NCI-H2029 (cell line): ENCODE measurements at places on chromosomes 7 and 10.

GRCh38 chr7:90720984-90721760 lies 125.1 kb downstream of the CDK14 start:
- peak; percentile 29 for DNase-seq

DNA sequence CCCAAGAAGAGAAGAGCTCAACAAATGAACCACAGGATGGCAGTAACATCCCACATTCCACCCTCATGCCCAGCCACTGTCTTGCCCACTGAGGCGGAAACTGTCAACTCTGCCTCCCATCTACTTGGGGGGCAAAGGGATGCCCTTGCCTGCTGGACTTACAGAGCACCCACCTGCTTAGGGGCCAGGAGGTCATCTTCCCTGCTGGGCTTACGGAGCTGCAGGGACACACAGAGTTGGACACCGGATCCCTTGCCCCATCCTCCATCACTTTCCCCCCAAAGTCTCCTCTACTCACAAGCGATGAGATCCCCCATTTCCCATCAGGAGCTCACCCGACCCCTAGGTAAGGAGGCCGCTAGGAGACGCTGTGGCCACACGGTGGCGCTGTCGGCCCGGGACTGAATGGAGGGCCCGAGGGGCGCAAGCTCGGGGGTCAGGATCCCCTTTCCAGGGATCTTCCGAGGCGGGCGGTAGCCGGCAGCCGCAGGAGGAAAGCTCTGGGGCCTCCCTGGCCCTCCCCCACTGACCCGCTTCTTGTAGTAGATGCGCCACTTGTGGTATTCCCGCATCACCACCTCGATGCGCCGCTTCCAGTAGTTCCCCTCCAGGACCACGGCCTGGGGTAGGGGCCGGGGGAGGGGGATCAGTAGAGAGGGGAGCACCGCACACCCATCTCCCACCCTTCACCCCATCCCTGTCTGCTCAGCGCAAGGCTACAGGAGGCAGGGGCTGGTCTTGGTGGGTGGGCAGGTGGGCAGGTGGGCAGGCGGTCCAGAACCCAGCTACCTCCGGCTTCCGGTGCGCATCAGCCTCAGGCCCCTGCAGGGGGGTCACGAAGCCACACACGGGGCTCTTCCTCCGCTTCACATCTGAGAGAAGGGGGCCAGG lies 17.3 kb downstream of the MLXIPL start:
- no peak for DNase-seq

GRCh38 chr10:102269017-102269416 lies 23.7 kb downstream of the GBF1 start:
- no peak for DNase-seq

GRCh38 chr7:94354953-94355352 lies 39.7 kb upstream of the COL1A2 start:
- no peak for DNase-seq

DNA sequence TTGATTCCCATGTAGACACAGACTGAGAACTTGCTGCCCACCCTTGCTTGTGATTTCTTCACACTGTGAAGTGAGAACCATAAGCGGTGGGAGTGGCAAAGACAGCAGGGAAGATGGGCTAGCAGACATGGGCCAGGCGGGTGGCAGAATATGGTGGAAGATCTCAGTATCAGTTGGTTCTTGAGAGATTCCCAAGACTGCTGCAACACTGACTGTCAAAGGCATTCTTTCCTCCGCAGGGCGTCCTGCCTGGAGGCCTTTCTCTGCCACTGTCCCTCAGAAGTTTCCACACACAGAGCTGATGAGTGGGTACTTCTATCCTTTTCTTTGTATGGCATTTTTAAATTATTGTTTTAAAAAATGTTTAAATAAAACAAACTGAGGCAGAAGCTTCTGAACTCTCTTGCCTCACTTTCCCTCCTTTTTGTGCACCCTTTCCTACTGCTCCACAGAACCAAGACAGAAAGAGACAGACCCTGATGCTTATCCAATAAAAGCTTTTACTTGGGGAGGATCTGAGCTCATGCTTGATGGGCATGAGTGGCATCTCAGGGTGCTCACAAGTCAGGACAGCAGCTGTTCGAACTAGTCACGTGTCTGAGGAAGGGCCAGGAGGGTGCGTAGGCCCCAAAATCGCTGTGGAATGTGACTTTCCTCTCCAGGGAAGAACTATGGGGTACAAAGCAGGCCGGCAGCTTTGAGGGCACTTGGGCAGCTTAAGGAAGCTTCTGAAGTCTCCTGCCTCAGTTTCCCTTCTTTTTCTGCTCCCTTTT lies 104.7 kb upstream of the PCGF5 start:
- DNase-seq: no peak

DNA sequence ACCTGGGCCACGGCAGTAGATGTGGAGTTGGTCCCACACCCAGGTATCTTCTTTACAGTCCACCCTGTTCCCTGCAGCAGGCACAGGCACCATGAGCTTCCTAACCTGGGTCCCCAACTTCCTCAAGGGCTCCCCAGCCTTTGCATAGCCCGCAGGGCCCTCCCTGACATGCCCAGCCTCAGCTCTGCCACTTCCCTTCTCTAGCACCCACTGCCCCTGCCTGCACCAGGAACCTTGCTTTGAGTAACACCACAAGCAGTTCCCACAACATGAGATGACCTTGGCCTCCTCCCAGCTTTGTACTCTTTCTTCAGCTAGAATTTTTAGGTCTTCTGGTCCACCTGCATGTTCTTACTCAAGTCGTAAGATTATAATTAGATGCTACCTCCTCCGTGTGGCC lies 92.2 kb upstream of the ZPBP start:
- DNase-seq: no peak

DNA sequence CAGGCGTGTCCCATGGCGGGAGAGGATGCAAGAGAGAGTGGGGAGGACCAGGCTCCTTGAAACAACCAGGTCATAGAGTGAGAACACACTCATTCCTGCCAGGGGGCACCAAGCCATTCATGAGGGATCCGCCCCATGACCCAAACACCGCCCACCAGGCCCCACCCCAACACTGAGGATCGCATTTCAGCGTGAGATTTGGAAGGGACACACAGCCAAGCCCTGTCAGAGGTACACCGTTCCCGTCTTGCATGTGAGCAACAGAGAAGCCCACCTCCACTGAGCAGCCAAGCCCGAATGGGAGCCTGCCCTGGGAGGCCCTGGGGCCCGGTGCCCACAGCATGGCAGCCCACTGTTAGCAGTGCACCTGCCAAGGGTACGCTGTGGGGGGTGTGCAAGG lies 7.9 kb upstream of the ARPC1B start:
- no peak for DNase-seq

DNA sequence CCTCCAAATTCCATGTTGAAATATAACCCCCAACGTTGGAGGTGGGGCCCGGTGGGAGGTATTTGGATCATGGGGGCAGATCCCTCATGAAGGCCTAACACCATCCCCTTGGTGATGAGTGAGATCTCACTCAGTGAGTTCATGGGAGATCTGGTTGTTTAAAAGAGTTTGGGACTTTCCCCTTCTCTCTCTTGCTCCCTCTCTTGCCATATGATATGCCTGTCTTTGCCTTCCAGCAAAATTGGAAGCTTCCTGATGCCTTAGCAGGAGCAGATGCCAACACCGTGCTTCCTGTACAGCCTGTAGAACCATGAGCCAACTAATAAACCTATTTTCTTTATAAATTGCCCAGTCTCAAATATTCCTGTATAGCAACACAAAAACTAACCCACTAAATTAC lies 55.7 kb upstream of the CDK1 start:
- DNase-seq: no peak

GRCh38 chr7:47510192-47510591 lies 71.7 kb downstream of the TNS3 start:
- no peak for DNase-seq

DNA sequence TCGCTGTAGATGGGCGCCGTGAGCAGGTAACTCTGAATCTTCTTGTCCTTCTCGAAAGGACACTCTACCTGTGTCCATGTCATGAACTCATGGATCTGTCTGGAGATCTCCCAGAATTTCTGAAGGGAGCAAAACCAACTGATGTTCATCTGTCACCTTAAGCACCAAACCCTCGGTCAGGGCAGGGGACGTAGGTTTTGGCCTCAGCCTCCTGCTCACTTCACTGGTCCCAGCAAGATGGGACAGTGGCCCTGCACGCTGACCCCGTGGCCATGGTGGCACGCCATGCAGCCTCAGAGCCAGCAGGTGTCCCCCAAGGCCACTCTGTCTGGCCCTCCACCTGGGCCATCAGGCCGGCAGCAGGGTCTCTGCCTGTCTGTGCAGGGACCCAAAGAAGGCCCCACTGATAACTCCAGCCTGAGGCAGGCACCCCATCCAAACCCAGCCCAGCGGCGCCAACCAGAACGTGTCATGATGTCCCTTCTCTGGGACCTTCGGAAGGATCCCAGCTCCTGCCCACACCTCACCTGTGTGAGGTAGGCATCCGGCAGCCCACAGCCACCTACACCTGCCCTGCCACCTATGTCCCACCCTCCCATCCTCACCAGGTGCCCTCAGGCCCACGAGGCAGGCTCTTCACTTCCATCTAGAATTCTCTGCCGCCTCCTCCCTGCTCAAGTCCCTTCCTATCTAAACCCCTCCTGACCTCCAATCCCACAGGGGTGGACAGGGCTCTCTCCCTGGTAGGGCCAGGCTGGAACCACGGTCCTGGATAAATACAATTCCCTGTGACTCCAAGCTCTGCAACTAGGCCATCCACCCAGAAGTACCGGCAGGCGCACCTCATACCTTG lies 59.0 kb downstream of the CSGALNACT2 start:
- no peak for DNase-seq

- DNase-seq: no peak
Measured at GRCh38 chr10:92757066-92757710, 67.4 kb downstream of the HHEX start.

- no peak for DNase-seq
Measured at GRCh38 chr10:11936389-11937152, 106.0 kb downstream of the UPF2 start.

DNA sequence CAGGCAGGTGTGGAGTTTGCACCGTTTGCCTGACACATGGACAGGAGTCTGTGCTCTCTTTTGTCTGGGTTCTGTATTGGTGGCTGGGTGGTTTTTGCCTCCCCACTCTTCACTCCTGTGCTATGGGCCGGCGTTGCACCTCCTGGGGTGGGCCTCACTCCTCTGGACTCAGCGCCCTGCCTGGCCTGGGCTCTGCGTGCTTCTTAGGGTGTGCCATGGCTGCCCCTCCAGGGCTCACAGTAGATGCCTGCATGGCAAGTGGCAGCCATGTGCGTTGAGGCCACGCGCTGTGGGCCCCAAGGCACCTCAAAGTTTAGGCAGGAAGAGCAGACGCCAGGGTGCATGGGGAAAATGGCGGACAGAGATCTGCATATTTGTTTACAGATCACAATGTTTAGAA lies 319.8 kb downstream of the ADARB2 start:
- no peak for DNase-seq

- DNase-seq: no peak
Measured at GRCh38 chr10:2445370-2445769, 622.0 kb upstream of the PFKP start.

- no peak for DNase-seq
Measured at GRCh38 chr10:114749014-114749413, 72.6 kb upstream of the FHIP2A start.

DNA sequence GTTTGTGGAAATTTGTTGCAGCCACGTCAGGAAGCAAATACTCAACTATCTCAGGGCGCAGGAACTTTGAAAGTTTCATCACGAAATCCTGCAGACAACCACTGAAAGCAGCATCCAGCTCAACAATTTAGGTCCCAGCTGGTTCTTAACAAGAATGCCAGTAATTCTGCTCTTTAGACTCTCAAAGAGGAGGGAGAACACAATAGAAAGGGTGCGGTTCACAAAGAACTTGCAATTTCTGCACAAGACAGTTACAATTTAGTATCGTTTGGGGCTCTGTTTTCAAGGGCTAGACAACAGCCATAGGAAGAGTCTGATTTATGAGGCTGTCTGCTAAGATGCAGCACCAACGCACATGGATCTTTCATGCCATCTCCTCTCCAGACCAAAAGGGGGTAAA lies 223.1 kb downstream of the FGFR2 start:
- DNase-seq: no peak

DNA sequence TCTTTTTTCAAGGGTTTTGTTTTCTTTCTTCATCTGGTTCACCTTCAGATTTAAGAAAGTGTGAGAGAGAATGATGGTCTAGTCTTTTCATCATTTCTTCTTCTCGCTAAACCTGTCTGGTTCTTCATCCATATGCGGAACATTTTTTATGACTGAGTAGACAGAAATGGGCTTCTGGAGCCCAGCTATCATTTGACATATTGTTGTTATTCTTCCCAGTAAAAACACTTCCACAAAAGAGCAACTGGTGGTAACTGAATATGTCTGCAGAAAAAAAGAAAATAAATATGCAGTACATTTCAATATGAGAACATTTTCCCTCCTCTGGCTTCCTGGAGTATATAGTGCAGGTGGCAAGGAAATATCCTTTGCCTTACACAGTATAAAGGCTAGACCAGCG lies 209.5 kb downstream of the JCAD start:
- DNase-seq: no peak

DNA sequence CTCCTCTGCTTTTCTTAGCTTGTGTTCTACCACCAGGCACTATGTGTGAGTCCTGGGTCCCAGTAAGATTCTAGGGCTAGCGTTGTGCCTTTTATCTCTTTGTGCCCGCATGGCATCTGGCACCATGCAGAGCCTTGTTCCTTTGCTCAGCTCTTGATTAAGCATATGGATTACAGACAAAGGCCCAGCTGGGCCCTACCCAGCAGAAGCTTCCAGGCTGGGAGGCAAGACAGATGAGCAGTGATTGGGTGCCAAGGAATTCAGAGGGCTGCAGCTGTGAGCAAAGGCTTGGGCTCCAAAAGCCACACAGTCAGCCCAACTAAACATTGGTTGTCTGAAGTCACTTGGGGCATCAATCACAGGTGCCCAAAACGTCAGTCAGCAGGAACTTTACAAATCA lies 2.0 kb downstream of the ACSM6 start:
- no peak for DNase-seq

- DNase-seq: no peak
Measured at GRCh38 chr10:44173608-44173894, 211.3 kb downstream of the CXCL12 start.

GRCh38 chr7:116953372-116953905 lies at the start of gene ST7:
Gene ST7, plus strand, starts transcription at chr7:116953501. Its CDS starts 40 bp downstream, at chr7:116953541.
- peak; percentile 60 for DNase-seq

GRCh38 chr7:151891753-151892152 lies 14.8 kb upstream of the PRKAG2 start:
- no peak for DNase-seq
